CD4-positive, alpha-beta T cell treated with Interleukin-2 at 100 ng/mL for 4 hours (primary cell): ENCODE measurements at places on chromosomes 3 and 15.

GRCh38 chr3:47315069-47315647, 32.4 kb downstream of the KLHL18 start:
- DNase-seq: no peak

- no peak for DNase-seq
Measured at GRCh38 chr3:45610119-45610518, 15.6 kb downstream of the LIMD1 start.

- no peak for DNase-seq
Measured at GRCh38 chr15:62218841-62219240, 53.8 kb upstream of the C2CD4B start.

GRCh38 chr15:33623010-33623409, 312.2 kb downstream of the RYR3 start:
- no peak for DNase-seq

- DNase-seq: no peak
Measured at GRCh38 chr3:16051691-16052090, 122.8 kb upstream of the GALNT15 start.

DNA sequence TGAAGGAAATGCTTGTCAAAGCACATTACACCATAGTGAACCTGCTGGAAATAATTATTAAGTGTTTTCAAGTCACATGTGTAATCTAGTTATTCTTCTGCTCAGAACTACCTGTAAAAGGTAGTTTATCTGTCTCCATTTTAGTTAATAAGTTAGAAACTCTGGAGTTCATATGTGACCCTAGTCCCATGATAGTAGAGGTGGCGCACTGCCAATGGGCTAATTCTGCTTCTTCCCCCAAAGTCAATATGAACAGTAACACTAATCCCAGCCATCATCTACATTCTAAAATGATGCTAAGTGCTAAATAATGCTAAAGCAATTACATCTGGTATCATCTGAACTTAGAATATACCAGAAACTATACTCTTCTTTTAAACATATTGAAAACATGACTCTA, 361.0 kb upstream of the NECTIN3 start:
- DNase-seq: no peak
